NCI-H1417 treated with DMSO at 0.1 percent for 48 hours (cell line): ENCODE measurements at places on chromosomes 12 and 14.

GRCh38 chr12:32688786-32689185, 9.7 kb downstream of the DNM1L start:
- no peak for DNase-seq

GRCh38 chr12:102298022-102298421, 100.4 kb upstream of the PMCH start:
- DNase-seq = no peak

DNA sequence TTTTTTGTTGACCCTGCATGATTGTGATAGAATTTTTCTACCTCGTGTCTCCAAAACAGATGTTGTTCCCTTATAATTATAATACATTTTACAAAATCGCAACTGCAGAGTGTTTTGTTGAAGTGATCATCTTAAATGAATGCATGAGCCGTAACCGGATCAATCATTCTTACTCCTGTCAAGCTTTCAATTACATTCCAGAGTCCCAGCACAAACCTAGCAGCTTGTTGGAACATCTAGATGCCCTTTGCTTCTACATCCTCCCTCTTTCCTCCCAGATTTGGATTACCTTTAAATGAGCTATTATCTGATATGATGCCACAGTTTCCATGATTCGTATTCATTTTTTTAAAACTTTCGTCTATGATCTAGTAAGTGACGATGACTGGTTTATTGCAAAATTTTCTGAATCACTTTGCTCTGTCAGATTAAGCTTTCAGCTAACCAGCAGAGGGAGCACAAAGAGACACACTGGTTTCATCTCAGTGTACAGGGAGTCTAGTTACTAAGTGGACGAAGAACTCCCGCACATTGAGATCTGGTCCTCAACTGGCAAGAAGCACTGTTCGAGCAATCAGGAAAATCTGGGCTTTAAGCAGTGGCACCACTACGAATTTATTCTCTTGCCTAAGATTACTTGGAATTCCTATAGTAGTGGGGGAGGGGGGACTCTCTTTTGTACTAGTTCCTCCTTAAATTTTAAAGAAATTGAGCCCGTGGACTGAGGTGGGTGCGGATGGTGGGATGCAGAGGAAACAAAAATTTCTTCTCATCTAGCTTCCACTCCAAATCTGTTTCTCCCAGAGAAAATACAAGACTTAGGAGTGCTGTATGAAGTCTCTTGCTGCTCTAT, 40.9 kb downstream of the TSHR start:
- DNase-seq = peak; percentile 12

DNA sequence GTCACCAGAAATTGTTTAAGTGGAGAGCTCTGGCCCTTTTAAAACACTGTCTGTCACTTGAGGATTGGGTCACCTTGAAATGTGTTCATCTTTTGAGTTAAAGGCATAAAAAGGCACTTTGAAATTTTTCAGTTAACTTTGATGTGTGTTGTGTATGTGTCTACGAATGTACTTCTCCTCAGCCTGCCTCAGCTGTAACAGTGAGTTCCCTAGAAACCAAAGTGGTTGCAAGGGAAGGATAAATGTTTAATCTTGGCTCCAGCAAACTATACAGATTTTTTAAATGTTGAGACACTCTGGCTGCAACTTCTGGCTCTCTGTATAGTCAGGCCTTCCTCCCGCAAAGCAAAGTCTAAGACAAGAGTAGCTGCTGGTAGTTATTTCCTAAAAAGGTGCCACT, 8.3 kb downstream of the DERA start:
- no peak for DNase-seq

DNA sequence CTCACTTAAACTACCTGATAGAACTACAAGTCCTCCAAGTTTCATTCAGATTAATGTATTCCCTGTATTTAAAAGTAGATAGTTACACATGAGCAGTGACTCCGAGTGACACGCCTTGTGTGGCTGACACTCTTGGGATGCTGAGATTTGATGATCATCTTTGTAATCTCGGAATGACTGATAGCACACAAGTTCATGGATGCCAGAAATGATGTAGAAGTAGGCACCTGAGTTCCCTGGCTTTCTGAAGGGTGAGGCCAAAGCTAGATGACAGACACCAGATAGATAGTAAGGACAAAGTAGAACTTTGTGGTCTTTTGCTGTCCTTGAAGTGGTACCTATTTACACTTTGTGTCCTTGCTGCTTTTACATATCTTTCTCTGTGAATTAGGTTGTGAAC, 491.2 kb downstream of the PCNX1 start:
- no peak for DNase-seq

GRCh38 chr12:114656906-114657596, 26.9 kb downstream of the TBX3 start:
- DNase-seq = no peak

GRCh38 chr14:29648045-29648444, 279.6 kb downstream of the PRKD1 start:
- DNase-seq = no peak

DNA sequence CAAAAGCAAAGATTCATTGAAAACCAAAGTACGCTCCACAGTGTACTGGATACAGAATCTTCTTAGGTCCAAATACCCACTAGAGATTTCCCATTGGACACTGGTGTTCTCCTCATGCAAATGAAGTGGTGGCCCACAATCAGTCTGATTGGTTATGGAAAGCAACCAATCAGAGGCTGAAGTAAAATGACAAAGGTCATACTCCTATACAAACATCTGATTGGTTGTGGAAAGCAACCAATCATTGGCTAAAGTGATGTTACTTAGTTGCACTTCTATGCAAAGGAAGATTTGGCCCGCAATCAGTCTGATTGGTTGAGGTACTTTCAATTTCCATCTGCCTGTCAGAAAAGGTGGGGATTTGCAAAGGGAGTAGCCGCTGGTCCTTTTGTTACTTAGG, 1.3 kb upstream of the WASHC3 start:
- DNase-seq = no peak

- no peak for DNase-seq
Observed at GRCh38 chr12:41701943-41702601, 442.6 kb downstream of the GXYLT1 start.

GRCh38 chr14:32513571-32514009, 184.5 kb downstream of the AKAP6 start:
- DNase-seq = no peak

DNA sequence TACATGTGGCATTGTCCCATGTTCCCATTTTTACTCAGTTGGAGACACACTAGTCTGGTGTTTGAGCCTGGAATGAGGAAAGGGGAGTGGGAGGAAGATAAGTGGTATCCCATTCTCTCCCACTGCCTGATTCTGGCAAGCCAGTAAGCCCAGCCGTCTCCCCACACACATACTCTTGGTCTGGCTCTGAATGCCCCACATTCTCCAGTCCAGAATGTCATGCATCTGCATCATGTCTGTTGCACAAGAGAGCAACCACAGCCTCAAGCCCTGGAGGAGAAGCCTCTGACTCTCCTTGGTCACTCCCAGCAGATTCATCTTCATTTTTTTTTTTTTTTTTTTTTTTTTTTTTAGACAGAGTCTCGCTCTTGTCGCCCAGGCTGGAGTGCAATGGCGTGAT, 48.0 kb downstream of the DRAM1 start:
- DNase-seq = no peak
